ENCODE measurements at places on chromosomes 6 and 20.

GRCh38 chr6:149834513-149835481 lies 29.4 kb downstream of the LRP11 start:
- DNase-seq = no peak

- DNase-seq = no peak
These were observed 28.7 kb upstream of the BEND3 start for GRCh38 chr6:107144014-107144413.

DNA sequence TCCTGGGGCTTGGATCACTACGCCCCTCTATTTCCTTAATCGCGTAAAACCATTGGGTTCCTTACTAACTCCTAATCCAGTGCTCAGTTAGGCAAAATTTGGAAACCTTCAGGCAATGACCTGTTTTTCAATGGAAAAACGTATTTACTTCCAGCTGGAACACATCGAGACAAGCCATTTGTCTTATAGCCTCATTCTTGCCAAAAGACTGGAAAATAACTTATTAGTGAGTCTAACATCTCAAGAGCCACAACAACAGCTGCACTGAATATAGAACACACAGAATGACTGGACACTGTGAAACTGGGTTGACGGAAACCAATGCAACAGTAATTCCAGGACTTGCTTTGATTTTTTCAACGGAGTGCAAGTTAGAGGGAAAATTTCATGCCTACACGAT lies 125.2 kb upstream of the MAP3K7 start:
- no peak for DNase-seq

GRCh38 chr20:18380908-18381529 lies 85.8 kb downstream of the DZANK1 start:
- no peak for DNase-seq

- DNase-seq = no peak
These were observed 90.7 kb upstream of the SIRPA start for GRCh38 chr20:1804554-1804956.

DNA sequence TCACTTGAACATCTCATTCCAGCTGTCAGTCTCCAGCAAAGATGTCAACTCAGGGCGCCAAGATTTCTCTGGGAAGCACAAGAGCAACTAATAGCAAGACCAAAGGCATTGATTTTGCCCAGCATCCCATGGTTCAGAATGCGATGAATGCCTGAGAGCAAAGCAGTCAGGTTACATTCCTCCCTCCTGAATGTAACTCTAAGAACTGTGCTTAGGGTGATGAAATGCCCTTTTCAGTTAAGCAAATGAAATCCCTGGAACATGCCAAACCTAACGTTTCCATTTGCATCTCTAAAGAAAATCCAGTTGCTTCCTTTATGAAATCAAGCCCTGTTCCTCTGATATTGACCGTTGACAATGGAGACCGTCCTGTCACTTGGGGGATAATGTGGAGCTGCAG lies 224.0 kb upstream of the PLN start:
- no peak for DNase-seq
